ENCODE measurements at places on chromosomes 2 and 18.

- no peak for DNase-seq
Observed at GRCh38 chr2:195782156-195782555, 125.1 kb downstream of the SLC39A10 start.

DNA sequence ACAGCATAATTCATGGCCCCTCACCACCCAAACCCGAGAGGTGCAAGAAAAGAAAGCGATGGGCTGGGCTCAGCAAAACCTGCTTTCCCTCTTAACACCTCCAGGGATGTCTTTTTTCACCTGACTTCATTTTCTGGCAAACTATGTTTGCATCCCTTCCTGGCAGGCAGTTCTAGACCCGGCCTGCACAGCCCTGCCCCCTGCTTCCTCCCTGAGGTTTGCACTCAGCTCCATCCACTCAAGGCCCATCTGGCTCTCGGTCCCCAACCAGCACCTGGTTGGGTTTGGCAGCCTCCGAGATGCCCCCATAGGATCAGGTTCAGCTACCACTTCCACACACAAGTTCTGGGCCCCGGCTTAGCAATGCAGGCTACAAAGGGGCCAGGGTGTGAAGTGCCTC is 185.7 kb downstream of the SMAD7 start:
- DNase-seq: no peak

- DNase-seq: no peak
Observed at GRCh38 chr2:101405351-101405899, 18.1 kb upstream of the CREG2 start.

DNA sequence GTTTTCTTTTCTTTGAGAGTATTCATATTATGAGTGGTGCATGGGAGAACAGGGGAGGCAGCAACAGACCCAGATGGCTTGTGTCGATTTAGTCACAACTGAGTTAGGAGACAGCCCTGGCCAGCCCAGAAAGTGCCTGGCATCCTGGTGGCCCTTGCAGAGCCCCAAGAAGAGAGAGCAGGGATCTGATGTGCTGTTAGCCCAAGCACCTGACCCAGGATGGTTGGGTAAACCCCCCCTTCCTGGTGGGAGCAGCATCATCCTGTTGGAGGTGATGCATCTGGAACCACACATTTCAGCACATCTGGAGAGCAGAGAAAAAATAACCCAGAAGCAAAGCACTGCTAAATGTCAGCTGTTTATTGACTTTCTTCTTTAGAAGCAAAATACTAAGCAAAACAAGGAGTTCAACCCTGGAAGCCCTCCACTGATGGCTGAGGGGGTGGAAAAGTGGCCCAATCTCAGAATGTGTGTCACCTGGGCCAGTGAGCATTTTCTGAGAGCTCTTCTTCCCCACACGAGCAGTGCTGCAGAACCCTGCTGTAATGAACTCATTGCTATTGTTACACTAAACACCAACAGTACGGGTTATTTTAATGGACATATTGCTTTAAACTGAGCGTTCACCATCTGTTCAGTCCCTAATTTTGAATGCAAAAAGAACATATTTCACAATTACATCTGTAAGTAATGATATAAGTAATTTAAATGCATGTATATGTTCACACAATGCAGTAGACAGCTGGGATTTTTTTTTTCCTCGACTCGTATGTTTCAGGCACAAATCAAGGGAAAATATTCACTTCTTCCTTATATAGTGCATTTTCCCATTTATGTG is 100.6 kb upstream of the SMIM21 start:
- DNase-seq: no peak

DNA sequence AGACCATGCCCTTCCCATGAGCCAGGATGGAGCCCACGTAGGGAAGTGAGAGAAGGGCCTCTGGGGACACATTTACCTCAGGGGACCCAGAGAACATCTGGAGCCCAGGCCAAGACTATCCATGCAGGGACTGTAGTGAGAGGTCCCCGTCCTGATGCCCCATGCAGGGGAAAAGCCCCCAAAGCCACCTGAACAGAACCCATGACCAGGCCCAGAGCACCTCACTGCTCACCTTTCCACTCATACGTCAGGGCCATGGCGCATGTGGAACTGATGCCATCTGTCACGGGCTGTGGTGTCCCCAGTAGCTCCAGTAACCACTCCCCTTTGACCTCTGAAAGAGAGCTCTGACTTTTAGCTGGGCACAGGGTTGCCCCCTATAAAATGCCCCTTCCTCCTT is 106.5 kb upstream of the TEX51 start:
- no peak for DNase-seq

- no peak for DNase-seq
Observed at GRCh38 chr2:150168595-150169236, 318.8 kb downstream of the RND3 start.

DNA sequence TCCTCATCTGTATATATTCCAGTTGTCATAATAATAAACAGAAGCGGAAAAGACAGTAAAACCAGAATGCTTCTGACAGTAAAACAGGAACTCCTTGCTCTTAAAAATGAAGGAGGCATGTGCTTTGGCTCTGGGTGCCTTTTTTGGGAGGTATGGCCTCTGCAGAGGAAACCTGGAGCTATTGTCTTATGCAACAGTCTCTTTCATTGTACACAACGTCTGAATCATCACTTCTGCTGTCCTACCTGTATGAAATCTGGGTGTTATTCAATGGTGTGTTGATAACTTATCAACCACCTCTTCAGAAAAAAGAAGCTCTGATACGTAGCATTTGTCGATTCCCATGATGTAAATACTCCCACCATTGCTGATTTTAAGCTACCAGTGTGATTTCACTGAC is 64.8 kb downstream of the CDCA7 start:
- DNase-seq: no peak

DNA sequence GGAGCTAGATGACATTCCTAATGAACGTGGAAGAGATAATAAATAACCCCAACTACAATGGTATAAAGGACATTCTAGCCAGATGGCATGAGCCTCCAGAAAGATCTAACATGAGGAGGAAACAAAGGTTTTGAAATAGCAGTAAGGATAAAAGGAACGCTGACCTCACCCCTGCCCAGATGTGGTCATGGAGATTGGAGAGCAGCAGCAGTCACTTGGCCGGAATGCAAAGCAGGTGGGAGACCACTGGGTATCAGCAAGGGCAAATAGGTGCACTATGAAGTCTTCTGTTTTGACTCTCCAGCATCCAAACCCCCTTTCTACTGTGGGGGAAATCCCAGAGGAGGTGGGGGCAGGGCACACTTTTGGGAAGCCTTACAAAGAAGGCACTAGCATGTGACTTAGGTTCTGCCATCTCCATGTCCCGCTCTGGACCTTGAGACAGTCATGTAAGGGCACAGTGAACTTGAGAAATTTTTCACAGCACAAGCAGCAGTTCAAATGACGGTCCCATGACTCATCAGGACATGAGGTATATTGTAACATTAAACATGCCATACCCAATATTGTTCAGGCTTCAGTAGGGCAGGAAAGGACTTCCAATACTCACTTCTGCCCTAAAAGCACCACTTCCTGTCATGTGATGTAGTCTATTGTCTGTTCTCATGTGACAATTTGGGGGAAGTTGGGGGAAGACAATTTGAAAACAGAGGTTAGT is 55.2 kb downstream of the METTL4 start:
- no peak for DNase-seq

DNA sequence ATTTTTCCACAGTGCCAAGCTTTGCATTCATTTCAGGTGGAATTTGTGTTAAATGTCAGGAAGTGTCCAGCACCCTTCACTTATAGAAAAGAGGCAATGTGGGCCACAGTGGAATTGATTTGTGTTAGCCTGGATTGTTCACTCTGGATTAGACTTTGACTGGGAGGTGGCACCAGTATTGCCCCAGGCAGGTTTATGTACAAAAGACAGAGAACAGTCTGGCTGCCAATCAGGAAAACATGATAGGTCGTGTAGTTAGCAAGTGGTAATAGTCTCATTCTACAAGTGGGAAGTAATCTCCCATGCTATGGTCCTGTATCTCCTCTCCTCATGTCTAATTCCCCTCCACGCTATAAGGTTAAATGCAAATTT is 45.6 kb downstream of the RAB27B start:
- no peak for DNase-seq

- DNase-seq: no peak
Observed at GRCh38 chr2:217146956-217147355, 287.1 kb upstream of the TNP1 start.

DNA sequence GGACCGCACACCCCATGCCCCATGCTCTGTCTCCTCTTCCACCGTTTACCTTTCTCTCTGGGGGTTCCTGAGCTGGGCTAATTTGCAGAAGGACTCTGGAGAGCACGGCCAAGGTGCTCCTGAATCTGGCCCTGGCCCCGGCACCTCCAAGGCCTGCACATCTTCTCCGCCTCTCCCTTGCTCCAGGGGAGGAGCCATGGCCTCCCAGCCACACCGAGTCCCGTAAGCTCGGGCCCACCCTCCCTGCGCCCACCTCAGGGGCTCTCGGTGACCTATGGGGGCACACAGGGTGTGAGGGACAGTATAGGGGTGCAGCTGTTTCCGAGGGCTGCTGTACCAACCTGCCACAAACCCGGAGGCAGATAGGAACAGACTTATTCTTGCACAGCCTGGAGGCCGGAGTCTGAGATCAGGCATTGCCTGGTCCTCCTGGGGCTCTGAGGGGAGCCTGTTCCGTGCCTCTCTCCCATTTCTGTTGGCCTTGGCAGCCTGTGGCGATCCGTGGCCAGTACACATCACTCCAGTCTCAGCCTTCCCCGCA is 127.3 kb upstream of the GPC1 start:
- DNase-seq: no peak

DNA sequence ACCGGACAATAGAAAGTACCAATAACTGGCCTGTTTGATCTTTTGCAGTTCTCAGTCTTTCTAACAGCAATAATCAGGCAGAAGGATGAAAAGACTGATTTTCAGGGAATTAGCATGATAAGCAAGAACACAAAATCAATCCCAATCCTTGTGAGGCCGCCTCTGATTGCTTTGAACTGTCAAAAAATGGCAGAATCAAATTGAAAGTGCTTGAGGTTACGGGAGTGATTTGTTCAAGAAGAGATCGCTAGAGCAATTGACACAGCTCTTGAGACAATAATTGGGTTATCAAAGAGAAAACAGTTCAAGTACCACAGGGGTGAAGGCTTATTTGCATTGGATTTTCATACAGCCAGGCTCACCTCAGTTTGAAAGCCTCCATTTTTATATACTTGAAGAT is 663.4 kb downstream of the ARHGAP15 start:
- DNase-seq: no peak

DNA sequence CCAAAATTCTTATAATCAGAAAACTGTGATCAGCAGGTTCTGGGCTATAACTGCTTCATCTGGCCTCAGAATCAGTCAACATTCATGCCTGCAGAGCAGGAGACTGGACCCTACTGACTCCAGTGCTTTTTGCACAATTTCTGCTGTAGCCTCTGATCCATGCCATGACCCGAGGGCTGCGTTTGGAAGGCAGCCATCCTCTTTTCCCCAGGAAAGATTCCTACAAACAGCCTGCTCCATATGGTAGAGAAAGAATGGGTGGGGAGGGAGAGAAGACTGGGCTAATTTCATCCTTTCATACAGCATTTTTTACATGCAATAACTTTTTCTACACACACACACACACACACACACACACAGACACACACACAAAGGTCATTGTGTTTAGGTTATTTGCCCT is 133.0 kb upstream of the MMADHC start:
- DNase-seq: no peak

- no peak for DNase-seq
Observed at GRCh38 chr18:22427822-22428549, 10.3 kb upstream of the CTAGE1 start.

DNA sequence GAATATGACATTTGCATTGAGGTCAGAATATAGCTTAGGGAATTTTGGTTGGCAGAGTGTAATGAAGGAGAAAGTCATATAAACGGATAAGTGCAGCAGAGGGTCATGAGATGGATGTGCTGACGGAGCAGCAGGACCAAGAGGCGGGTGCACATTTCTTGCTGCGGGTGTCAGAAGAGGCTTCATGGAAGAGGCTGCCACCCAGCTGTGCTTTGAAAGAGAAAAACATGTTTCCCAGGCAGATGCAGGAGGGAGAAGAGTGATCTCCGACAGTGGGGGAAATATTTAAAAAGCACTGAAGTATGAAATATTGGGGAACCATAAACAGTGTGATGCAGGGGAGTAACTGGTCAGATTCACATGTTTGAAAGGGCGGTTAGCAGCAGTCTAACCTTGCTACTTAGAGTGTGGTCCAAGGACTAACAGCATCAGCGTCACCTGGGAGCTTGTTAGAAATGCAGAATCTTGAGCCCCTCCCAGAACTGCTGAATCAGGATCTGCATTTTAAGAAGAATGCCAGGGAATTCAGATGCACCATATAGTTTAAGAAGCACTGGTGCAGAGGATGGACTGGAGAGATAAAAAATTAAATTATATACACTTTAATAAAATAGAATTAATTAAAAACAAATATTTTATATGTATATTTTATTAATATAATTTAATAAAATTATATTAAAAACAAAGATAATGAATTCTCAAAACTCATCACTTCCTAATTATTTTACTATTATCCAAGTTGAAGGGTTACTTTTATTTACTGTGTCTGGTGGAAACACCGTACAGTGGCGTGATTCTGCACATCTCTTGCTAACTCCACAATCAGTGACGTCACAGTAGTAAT is 36.1 kb upstream of the SCYGR1 start:
- DNase-seq: no peak
